ENCODE measurements at places on chromosomes 16 and 17.
A peak's percentile ranks its signal among the peaks of the same experiment; 100 is the strongest.

DNA sequence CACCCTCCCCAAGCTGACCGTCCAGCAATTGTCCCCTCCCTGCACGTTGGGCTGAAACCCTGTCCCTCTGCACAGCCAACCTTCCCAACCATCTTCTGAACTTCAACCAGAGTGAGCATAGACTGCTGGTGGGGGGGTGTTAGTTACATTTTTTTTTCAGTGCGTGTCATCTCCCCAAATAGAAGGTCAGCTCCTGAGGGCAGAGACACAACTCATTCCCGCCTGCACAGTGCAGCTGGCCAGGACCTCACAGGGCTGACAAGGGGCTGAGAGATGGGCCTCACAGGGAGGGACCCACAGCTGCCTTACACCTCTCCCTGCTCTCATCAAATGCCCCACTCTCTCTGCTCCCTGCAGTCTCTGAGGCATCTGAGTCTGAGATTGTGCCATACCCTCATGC is 8.4 kb downstream of the SRL start:
- DNase-seq, result no peak

DNA sequence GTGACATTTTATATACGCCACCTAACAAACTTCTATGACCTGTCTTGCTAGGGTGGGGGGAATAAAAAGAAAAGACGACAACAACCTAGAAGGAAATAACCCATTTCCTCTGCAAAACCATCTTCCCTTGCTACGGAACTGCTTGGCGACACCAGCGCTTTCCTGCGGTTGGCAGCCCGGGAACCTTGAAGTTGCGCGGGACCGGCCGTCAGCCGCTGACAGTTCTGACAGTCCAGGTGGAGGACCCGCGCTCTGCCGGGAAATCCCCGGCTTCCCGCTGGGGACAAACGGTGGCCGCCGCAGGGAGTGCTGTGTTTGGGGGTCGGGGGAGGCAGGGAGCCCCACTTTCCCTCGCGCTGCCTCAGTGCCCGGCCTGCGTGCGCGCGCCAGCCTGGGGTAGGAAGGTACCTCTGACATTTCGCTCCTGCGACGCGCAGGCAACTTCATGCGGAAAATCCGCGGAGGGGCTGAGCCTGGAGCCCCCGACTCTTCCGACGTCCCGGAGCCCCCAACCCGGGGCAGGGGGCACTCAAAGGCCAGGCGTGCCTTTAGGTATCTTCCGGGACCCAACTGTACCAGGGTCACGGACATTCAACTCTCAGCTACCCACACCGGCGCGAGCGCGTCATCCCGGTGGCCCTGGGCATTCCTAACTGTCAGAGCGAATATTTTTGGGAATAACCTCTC is 516 bp downstream of the SLC16A6 start:
- peak; percentile 20 for DNase-seq

DNA sequence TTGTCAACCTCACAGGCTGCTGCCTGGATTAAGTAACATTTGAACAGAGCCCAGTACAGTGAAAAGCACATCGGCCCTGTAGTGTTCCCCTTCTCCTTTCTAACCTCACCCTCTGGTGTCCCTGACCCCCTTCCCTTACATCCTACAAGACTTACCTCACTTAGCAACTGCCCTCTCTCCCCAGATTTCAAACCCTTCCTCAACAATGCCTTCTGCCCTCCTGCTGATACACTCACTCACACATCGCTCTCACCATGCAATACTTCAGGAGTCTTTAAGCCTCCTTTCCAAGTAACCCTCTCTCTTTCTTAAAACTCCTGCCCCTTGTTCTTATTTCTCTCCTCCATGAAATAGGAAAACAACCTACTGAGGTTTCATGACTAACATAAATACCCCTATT is 17.8 kb downstream of the ZZEF1 start:
- no peak for DNase-seq

DNA sequence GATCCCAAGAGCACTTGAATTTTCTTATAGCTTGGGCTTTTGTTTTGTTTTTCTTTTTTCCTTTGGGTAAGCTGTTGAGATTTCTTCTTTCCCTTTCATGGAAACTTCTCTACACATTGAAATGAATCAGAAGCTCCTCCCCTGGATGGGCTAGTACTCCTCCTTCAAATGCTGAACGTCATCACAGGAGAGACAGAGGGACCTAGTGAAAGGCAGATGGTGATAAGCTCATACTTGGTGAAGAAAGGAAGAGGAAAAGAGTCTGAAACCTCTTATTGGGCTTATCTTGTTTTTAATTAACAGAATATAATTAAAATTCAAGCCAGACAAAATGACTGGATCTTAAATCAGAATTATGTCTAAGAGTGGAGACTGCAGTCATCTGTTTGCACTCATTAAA is 147.3 kb downstream of the SNX11 start:
- no peak for DNase-seq

- DNase-seq, result peak; percentile 47
These were observed 86.2 kb upstream of the CBX4 start for GRCh38 chr17:79925242-79925957.

DNA sequence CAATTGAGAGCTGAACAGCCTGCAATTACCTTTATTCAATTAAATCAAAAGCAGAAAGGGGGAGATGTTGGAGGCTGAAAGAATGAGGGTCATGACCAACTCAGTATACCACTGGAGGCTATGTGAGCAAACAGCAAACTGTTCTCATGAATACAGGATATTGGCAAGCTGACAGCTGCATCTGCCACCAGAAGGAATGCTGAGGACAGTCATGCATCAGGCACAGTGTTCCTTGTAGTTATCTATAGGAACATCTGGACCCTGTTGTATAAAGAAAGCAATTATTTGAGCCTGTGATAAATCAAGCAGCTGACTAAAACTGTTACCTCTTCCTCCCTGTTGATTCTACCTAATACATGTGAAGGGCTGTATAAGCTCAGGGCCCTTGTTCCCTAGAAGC is 2064.6 kb downstream of the TP53TG3F start:
- DNase-seq, result no peak

DNA sequence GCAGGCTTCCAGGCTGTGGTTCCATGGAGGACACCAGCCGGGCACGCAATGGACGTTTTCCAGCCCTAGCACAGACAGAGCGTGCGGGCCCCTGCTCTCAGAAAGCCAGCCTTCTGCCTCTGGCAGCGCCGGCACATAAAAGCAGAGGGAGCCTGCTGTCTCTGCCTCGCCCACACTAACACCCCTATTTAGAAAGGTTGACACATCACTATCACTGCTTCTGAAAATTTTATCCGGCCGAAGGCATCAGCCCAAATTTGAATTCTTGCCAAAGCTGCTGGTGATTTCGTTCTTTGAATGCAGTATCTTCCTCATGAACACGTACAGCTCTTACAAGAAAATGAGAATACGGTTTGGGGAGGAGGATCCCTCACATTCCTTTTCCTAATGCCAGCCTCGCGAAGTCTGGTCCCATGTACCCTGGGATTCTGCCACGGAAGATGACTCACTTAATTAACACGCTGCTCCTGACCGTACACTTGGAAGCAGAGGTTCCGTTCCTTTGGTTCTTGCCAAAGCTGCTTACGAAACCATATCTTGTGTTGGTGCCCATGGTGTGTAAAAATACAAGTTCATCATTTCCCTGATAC is 1.3 kb upstream of the RAB11FIP3 start:
- no peak for DNase-seq

GRCh38 chr17:37388266-37388665 is 12.5 kb downstream of the C17orf78 start:
- DNase-seq, result no peak

- DNase-seq, result no peak
These were observed 10.3 kb downstream of the UTP18 start for GRCh38 chr17:51270636-51271035.

DNA sequence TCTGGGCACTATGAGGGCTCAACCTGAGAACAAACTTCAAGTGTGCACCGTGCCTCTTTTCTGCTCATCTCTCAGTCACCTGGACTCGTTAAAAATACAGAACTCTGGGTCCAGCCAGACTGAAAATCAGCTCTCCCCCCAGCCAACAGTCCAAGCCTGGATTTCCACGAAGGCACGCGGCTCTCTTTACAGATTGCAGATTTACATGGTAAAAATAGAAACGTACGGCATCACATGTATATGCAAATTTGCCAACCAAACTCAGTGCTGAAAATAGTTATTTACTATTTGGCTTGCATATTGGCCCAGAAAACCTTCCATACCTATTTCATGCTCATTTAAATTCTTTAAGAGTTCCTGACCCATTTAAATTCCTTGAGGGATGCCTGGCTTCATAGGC is 315.8 kb downstream of the MAF start:
- no peak for DNase-seq
